ENCODE measurements at places on chromosomes 11 and 22.

DNA sequence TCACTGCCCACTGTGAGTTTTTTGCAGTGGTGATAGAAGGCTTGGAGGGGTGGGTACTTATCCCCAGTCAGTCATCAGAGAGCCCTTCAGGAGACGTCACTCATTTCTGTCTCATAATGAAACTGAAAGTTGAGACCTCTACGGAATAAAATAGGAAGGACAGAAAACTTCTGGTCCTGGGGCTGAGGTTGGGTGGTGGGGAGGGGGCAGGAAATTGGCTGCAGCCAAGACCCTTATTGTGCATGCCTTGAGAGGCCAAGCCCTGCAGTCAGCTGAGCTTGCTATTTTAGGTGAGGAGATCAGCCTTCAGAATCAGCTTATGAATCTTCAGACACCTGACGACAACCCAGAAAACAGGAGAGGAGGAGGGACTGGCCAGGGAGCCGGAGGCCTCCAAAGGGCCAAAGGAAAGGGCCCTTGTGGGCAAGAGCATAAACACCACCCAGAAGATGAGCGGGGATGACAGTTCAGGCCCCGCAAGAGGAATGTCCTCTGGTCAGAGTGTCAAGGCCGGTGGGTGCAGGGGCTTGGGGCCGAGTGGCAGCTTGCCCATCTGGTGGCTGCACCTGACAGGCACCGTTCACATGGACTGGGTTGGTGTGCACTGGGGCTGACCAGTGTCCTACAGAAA lies 17.9 kb upstream of the ADA2 start:
- no peak for DNase-seq

GRCh38 chr11:704228-704674 lies 1.8 kb upstream of the EPS8L2 start:
- no peak for DNase-seq

DNA sequence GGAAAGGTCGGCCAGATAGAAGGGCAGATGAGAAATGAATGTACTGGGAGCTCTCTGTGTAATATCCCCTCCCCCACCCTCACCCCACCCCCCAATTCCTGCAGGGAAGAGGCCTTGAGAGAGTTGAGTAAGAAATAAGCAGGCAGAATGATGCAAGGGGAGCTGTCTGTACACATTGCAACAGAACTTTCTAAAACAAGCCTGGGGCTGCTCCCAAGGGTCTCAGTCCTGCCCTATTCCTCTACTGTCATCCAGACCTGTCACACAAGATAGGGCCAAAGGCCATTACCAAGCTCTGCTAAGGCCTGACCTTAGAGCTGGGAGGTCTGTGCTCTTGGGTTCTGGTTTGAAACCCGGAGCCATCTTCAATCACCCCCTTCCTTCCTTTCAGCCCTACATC lies 5.7 kb upstream of the DGAT2 start:
- DNase-seq, result no peak

DNA sequence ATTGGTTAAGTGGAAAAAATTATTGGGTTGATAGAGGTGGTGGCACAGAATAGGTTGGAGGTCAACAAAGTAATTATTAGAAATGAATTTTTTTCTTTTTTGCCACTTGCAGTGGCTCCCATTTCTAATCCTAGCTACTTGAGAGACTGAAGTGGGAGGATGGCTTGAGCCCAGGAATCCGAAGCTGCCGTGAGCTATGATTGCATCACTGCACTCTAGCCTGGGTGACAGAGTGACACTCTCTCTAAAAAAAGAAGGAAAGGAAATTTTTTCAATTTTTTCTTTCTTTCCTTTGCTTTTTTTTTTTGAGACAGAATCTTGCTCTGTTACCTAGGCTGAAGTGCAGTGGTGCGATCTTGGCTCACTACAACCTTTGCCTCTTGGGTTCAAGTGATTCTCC lies 2.2 kb upstream of the BCO2 start:
- no peak for DNase-seq

DNA sequence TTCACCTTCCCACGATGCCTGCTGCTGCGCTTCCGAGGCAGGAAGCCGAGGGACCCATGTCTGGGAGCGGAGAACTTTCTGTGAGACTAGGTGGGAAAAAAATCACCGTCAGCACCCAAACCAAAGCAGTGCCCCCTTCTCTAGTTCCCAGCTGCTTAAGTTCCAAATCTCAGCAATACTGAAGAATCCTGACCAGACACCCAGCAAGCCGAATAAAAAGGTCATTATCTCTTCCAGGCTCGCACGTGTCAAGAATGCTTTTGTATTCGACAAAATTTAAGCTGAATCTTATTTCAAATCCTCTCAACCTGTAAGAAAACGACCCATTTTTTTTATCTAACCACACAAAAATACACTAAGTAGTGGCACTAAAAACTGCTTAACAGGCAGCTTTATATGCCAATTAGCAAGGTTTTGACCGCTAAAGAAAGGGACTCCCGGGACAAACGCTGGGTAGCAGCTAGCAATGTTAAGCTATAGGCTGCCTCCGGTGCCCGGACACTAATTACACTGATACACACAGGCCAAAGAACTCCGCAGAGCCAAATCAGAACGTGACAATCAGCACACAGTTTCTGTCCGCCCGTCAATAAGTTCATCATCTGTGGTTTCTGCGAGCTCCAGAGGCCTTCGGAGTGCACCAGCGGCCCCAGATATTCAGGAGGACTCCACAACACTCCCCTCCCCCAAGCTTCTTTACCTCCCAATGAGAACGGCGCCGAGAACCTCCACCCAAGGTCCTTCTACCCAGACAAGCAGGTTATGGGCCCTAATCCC lies 728 bp downstream of the RPL3 start:
- DNase-seq, result no peak

GRCh38 chr22:44427611-44428470 lies 70.2 kb downstream of the RTL6 start:
- DNase-seq, result no peak

- DNase-seq, result no peak
Observed at GRCh38 chr11:8049084-8049483, 31.9 kb upstream of the TUB start.

- peak; percentile 15 for DNase-seq
Observed at GRCh38 chr22:44181912-44182587, 1.3 kb downstream of the PARVG start.

DNA sequence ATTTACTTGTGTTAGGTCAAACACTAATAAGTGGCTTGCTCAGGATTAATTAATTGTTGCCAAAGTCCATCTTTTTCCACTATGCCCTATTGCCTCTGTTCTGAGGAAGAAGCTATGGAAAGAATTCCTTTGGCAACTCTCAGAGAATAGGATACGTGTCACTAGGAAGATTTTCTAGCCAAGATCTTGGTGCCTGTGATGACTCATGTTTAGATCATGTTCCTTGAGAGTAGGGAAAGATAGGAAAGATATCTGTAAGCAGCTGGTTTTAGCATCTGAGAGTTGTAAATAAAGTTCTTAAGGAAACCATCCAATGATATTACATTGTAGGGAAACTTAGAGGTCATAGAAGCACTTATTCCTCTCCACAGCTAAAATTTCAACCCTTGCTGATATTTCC lies 15.7 kb downstream of the SLN start:
- DNase-seq, result no peak

GRCh38 chr11:78786086-78786485 lies 211.4 kb upstream of the NARS2 start:
- no peak for DNase-seq

GRCh38 chr11:134468796-134469195 lies 56.8 kb upstream of the B3GAT1 start:
- DNase-seq, result no peak

GRCh38 chr11:10418259-10418949 lies 36.7 kb upstream of the AMPD3 start:
- no peak for DNase-seq

DNA sequence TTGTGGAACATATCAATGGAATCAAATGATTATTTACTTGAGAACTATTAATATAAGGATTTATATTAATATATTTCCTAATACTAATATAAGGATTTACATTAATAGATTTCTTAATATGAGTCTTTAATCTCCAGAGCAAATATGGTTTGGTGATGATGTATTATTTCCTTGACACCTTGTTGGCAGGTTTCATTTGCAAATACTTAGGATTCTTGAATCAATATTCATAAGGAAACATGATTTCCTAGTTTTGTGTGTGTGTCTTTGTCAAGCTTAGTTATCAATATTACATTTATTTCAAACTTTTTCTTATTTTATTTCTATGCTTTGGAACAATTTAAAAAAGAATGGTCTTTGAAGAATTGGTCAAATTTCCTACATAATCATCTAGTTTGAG lies 138.5 kb downstream of the RAB38 start:
- DNase-seq, result no peak

GRCh38 chr11:35412285-35412684 lies 7.1 kb downstream of the SLC1A2 start:
- DNase-seq, result no peak

DNA sequence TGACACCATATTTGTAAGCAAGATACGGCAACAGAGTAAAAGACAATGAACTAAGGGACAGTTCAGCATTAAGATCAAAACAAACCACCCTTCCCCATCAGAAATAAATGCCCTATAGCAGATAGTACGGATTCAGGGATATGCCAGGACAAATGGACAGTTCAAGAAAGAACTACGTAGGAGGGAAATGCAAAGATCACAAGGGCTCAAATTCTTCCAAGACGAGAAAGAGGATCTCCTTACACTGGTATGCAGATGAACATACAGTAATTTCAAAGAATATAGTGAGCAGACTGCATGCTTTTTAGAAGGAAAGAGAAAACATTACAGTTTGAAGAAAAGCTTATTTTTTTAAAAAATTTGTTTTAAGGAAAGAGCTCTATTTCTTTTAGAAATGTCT lies 124.7 kb upstream of the APOA1 start:
- DNase-seq, result no peak

DNA sequence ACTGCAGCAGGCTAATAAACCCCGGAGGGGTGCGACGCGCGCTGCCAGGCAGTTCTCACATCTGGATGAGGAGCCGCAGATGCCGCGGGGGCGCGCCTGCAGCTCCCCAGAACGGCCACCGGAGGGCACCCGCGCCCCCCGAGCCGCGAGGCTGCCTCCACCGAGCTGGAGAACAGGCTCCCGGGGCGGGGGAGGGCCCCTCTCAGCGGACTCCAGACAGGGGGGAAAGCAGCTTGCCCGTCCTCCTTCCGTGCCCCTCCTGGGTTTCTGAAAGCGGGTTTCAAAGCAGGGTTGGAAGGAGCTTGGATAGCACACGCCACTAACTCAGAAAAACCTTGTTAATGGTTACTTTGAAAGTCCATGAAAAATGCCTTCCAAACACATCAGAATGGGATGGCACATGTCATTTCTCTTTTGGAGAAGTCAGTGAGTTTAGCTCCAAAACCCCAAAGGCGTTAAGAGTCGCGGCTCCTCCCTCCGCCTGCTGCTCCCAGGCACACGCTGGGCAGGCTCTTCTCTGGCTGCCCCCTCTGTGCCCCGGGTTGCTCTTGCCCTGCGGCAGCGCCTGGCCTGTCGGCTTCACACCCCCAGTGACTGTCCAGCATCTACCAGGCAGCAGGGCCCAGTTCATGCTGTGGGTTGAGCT lies 317.8 kb downstream of the NTM start:
- no peak for DNase-seq

- DNase-seq, result no peak
Observed at GRCh38 chr11:5369789-5370188, 13.8 kb upstream of the OR51M1 start.

Measured in T-helper 9 cell (primary cell).